ENCODE measurements at places on chromosomes 1 and 21.
A peak's percentile ranks its signal among the peaks of the same experiment; 100 is the strongest.

DNA sequence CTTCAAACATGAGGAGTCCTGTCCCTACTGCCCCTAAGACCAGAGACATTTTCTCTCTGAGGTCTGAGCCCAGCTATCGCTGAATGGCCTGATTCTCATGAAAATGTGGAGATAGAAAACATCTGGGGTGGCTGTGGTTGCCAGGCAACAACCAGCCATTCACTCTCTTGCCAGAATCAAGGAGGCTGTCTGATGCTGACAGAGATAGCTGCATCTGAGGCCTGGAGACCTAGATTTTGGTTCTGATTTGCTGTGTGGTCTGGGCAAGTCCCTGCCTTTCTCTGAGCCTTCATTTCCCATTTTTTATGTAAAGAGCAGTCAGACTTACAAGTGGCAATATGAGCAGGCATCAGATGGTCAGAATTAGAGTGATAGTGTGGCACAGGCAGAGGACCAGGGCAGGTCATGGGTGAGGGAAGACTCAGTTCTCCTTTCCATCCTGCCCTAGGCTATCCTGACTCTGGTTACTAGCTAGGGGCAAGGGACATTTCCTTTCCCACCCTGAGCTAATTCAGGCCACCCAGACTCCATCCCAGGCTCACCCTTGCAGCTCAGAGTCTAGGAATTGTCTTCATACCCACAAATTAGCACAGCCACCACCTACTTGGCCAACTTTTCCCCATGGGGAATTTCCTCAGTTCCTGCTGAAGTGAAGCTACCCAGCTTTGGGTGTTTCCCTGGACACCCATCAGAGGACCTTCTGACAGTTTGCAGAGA lies 20.0 kb upstream of the RNF19B start:
- peak; percentile 70 for DNase-seq

- no peak for DNase-seq
Observed at GRCh38 chr21:46068516-46069079, 29.3 kb upstream of the COL6A2 start.

DNA sequence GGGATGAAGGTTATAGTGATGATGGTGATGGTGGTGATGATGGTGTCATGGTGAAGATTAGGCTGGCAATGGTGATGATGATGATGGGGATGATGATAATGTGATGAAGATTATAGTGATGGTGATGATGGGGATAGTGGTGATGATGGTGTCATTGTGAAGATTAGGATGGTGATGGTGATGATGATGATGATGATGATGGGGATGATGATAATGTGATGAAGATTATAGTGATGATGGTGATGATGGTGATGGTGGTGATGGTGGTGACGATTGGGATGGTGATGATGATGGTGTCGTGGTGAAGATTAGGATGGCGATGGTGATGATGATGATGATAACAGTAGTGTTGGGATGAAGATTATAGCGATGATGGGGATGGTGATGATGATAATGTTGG lies 285.1 kb upstream of the AJAP1 start:
- DNase-seq = no peak

DNA sequence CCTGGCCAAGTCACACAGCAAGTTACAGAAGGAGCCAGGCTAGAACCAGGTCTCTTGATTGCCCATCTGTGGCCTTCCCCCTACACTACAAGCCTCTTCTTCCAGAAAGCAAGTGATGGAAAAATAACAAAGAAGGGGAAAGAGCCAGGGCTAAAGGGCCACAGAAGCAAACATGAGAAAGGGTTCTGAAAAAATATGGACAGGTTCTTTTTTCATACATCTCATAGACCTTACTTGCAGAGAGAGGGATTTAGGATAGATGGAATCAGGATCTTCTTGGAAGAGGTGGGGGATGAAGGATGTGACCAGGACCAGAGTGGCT lies 3.2 kb downstream of the RHBG start:
- DNase-seq = no peak

GRCh38 chr1:65964123-65964522 lies 171.4 kb downstream of the PDE4B start:
- DNase-seq = no peak

DNA sequence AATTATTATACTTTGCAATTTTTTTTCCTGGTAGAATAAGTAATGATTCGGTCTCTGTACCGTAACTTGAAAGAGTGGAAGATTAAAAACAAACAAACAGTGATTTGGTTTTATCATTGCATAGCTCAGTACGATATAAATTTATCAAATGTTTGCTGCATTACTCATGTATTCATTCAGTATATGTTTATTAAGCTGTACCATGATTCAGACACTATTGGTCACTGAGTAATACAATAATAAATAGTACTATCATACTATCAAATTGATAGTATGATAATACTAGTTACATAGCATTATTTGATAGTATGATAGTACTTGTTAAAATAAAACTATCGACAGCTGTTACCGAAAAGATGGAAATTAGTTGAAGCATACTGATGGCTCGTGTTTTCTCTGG lies 12.1 kb downstream of the CENPF start:
- DNase-seq = peak; percentile 34

DNA sequence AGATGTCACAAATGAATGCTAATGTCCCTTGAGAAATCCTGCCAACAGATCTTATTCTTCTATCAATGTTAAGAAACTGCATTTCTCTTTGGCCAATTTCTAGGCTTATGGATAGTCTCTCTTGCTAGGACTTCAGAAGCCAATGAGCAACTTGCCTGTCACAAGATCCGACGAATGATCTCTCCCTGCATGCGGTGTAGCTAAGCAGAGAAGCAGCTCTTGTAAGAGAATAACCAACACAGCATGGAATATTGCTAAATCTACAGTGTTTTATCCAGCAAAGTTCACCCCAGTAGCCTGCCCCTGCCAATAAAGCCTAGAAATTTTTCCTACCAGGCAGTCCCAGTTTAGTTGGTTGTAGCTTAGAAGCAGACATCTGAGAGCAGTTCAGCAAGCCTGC lies 2.1 kb upstream of the SLC44A5 start:
- no peak for DNase-seq

GRCh38 chr1:15000030-15000429 lies 153.5 kb upstream of the TMEM51 start:
- DNase-seq = no peak

DNA sequence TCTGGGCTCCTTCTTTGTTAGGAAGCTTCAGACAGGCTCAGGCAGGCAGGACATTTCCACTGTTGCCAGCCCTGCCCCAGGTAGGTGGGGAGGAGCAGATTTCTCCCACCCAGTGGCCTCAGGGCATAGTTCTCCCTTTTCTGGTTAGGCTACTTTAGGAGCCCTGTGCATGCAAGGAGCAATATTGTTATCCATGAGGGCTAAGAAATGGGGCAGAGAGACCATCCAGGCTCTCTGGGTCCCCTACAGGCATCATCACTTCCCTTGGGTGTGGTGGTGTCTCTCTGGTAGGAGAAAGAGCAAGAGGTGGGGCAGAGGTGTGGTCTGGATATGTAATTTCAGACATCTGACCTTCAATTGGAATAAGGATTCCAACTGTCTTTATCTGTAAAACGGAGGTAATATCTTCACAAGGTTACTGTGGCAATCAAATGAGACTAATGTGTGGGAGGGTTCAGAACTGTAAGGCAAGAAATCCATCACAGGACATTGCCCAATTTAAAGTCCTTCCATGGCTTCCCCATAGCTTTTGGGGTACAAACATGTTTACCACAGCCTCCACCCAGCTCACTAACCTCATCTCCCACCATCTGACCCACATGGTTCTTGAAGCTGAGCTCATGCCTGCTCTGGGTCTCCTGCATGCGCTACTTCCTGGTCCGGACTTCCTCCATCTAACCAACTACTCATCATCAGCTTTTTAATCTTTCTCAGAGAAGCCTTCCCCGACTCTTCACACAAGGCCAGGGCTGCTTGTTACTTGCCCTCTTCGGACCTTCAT lies 26.1 kb downstream of the PCAT6 start:
- DNase-seq = no peak

DNA sequence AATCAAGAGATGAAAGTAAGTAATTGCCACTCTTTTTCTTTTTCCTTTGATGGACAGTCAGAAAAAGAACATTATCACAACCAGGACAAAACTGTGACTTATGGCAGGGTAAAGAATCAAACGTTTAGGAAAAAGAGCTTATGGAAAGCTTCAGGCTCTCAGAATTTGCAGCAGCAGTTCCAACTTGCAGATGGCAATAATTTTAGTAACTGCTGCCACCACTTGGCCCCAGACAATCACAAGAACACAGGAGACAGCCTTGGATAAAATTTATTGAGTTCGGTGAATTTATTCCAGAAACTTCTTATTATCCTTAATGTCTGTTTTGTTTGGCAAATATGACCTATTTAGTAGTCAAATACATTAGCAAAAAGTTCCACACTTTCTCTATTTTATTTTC lies 804.4 kb downstream of the BRINP3 start:
- no peak for DNase-seq

DNA sequence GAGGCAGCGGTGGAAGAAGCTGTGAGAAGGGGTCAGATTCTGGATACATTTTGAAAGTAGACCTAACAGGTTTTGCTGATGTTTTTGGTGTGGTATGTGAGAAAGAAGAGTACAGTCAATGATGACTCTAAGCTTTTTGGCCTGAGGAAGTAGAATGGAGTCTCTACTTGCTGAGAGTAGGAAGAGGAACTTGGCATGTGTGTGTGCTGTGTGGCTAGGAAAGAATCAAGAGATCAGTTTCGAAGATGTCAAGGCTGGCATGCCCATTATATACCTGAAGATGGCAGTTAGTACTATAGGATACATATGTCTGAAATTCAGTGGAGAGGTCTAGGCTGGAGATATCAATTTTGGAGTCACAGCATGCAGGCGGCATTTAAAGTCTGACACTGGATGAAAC lies 64.4 kb downstream of the MAB21L3 start:
- no peak for DNase-seq

DNA sequence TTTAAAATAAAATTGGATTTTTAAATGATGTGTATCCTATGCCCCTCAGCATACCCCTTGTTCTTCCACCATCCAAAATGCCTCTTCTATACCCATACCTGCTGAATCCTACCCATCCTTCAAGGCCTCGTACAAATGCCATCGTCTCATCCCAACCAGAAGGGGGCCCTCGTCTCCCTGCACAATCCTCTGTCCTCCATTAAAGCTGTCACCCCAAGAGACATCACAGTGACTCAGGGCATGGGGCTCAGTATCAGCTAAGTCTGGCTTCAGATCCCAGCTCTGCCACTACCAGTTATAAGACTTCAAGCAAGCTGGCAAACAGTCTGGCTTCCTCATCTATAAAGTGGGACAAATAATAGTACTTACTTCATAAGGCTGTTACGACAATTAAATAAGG lies 23.8 kb downstream of the IGFN1 start:
- DNase-seq = no peak

- no peak for DNase-seq
Observed at GRCh38 chr1:52727956-52728656, 1.9 kb downstream of the ZYG11B start.

DNA sequence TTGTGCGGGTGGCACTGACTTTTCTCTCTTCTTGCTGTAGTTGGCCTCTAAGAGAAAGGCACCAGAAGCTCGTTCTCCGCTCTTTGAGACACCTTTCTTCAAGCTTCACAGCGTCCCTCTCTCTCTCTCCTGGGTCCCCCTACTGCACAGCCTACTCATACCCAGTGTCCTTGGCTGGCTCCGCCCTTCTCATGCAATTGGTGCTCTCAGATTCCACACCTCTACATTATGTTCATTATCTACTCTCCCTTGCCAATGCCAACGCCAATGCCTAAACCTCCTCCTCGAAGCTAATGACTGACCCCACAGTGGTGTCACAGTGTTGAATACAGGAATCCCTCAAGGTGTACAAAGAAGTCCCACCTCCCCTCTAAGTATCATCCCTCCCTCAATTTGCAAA lies 4.8 kb upstream of the DNAJC28 start:
- DNase-seq = no peak

DNA sequence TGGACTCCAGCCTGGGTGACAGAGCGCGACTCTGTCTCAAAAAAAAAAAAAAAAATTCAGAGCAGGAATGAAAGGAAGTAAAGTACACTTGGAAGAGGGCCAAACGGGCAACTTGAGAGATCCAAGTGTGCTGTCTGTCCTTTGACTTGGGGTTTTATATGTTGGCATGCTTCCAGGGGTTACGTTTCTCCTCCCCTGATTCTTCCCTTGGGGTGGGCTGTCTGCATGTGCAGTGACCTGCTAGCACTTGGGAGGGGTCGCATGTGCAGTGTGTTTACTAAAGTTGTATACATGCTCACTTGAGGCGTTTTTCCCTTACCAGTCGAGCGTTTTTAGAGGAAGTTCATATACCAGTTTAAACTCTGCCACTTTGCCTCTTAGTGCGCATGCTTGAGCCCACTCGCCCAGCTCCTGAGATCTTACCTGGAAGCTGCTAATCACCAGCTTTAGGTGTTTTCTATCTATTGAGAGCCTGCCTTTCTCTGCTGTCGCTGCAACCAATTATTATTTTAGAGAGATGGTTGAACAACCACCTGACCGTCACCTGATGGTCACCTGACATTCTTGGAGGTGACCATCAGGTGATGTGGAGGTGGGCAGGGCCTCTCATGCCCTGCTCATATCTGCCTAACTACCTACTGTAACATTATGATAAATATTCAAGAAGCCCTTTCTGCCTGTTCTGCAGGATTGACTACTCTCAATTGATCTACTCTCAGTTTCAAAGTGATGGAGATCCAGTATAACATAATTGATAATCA lies 140.1 kb downstream of the MACF1 start:
- no peak for DNase-seq

- DNase-seq = peak; percentile 100
Observed at GRCh38 chr1:214957330-214958137, 125.0 kb upstream of the KCNK2 start.

GRCh38 chr21:17128132-17128531 lies 384.7 kb upstream of the CXADR start:
- no peak for DNase-seq

DNA sequence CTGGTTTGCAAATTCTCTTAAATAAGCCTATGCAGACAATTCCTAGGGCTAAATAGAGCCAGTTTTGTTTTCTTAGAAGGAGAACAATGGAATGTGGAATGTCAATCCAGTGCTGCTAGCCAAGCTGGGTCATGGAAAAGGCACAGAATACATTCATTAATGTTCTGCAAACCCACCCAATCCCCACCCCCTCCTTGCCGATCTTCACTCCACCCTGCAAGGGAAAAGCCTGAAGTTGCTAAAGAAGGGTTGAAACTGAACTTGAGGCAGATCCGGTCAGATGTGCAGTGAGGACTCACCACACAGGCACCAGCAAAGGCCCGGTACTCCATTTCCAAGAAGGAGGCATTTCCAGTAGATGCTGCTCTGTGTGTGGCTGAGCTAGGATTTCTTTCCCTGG lies 179.6 kb downstream of the PLPP3 start:
- peak; percentile 56 for DNase-seq

GRCh38 chr21:45104560-45104959 lies 30.2 kb downstream of the ADARB1 start:
- no peak for DNase-seq

- no peak for DNase-seq
Observed at GRCh38 chr1:189149547-189150375, 1327.9 kb downstream of the BRINP3 start.

- no peak for DNase-seq
Observed at GRCh38 chr1:92362970-92363369, 64.1 kb downstream of the RPAP2 start.

DNA sequence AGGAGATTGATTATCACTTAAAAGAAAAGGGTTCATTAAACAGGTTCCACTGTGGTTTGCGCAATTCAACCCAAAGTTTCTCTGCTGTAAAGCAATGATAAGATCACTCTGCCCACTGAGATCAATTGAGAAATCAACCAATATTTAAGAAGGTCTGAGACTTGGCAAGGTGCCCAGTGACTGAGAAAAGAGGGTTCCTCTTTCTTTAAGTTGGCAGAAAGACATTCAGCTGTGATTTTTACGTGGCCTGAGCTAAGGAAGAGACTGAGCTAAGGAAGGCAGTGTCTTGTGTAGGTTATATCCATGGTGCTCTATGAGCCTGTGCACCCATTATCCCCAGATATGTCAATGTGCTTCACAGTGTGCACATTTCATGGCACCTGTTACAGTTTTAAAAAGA lies 344.1 kb downstream of the DISC1 start:
- DNase-seq = no peak
